ENCODE measurements at places on chromosomes 5 and 9.

GRCh38 chr5:88515881-88516819 is 247.5 kb upstream of the TMEM161B start:
- DNase-seq: no peak

DNA sequence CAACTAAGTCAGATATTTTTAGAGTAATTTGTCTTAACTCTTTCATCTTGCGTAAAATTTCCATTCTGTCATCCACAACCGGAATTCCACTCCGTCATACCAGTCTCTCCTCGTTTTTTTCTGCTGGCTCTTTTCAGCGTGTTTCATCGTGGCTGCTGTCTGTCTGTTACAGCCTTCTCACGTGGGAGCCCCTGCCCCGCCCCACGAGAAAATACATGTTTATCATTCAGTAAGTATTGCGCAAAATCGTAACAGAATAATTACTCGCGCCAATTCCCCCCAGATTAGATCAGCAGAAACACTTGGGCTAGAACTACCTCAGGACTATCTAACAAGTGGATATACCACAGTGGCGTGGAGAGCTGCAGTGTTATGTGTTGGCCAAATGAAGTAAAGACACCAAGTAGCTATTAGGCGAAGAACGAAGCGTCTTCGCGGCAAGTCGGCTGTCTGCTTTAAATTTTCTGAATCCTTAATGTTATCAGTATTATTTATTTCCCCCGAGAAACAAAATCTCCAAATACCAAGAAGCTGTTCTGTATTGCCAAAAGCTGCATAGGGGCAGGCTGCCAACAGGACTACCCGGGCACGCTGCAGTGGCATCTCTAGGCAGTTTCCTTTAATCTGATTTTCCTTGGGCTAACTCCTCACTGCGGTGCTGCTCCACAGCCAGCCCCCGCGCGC is 566 bp upstream of the FOCAD start:
- DNase-seq: no peak

DNA sequence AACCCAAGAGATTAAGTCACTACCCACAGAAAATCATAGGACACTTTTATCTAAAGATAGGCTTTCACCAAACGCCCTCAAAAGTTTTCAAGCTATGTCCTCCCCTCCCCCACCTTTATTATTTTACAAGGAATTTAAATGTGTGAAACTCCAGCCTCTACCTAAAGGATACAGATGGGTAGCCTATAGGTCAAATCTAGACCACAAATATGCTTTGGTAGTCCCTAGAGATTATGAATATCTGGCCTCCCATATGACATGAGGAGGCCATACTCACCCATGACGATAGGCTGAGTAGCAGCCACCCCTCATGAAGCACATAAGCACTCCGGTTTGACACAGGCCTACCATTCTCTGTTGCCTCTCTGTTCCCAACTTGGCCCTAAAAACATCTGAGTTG is 11.9 kb downstream of the SIL1 start:
- DNase-seq: no peak

- no peak for DNase-seq
Measured at GRCh38 chr9:134314950-134315715, 11.1 kb upstream of the RXRA start.

GRCh38 chr5:120852222-120852860 is 388.2 kb downstream of the PRR16 start:
- DNase-seq: no peak

DNA sequence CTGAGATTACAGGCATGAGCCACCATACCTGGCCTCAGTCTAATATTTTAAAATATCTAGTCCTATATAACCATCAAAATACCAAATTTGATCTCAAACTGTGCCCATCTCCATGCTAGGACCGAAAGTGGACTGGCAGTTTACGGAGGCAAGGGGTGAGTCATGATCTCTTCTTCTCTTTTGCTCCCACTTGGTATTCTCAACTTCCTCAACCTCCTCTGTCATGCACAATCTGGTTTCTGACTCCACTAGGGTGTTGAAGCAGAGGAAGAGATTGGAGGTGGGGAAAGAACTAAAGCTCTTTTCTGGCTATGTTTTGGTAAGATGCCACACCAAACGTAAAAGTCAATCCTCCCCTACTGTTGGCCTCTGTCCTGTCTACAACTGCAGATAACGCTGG is 55.9 kb upstream of the CEMIP2 start:
- no peak for DNase-seq

DNA sequence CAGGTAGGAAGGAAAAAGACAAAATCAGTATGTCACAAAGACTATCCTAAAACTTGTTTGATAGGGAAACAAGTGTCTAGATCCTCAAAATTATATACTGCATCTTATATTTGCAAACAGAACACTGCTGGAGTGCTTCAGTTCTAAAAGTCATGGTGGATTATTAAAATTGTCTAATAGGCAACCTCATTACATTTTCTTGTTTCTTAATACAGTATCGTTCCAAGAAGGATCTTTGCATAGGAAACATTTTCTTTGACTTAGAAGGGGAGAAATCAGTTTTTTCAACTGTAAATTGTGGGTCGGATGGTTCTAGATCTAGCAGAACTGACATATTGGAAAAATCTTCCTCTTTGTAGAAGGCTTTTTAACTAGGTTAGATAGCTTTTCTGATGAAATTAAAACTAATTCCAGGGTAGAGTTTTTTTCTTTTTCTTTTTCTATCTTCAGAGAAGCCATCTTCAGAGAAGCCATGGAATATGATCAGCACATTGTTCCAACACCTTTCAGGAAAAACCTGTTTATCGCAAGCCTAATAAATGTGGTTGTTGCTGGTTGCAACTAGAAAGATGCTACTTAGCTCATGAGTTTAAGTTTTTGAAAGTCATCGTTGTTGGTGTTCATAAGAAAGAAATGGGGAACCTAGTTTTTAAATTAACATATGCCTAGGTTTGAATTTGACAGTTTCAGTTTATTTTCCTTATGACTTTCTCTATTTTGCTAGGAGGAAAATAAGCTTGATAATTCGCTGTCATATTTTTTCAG is 7.4 kb downstream of the CPEB4 start:
- DNase-seq: no peak

DNA sequence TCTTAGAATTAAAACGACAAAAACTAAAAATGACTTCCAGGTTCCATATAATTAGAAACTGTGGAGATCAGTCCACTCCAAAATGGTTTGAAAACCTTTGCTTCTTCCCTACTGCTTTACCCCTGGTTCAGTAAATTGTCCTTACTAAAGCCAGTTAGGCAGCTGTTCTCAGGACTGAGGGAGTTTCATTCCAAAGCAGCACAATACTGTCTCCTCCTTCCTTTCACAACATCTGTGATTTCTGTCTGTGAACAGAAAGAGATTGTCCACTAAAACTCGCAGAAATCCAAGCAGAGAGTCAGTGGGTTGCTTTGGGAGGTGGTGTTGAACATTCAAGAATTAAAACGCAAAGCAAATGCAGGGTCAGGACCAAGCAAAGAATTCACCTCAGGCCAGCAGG is 740.8 kb upstream of the ZNF608 start:
- no peak for DNase-seq

- DNase-seq: no peak
Measured at GRCh38 chr5:44538797-44539601, 149.8 kb upstream of the FGF10 start.

DNA sequence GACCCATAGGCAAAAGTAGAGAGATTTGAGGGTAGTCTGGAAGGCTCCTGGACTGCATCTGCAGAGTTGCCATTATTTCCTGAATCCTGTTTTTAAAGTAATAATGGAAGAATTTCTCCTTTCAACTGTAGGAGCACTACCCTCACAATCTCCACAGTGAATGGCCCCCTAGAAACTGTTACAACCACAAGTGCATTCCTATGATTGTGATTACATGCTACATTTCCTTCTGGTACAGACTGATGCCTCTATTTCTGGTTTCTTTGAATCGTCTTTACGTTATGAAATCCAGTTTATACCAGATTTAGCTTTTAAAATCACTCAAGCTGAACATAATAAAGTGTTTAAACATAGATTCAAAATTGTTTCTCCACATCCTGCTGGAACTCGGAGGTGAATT is 49.4 kb downstream of the FRMPD1 start:
- no peak for DNase-seq
